ENCODE measurements at places on chromosomes 3 and 15.

- DNase-seq: no peak
These were observed 22.0 kb upstream of the CHCHD6 start for GRCh38 chr3:126682009-126682408.

DNA sequence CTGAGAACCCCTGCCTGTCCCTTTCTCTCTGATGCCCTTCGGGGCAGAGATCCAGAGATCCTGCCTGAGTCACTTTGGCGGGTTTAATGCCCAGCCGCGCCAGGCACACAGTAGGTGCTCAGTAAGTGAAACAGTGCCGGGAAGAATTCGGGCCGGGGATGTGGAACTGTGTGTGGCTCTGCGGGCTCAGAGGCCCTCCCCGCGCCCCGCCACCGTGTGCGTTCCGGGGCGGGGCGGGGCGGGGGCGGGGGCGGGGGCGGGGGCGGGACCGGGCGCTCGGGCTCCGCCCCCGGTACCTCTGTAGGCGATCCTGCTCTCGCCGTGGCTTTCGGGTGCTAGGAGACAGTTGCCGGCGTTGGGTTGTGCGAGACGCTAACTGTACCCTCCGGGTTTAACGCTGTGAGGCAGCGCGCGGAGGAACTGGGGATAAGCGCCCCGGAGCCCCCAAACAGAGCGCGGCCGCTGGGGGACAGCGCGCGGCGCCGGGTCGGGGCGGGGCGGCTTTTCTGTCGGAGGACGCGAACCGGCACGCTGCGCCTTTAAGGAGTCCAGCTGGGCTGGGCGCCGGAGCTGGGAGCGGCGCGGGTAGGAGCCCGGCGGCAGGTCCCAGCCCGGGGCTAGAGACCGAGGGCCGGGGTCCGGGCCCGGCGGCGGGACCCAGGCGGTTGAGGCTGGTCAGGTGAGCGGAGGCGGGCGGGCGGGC is at the start of gene ABHD6:
ABHD6 (plus strand) TSS at position 555 of the 703 bp plus-strand sequence. CDS start 18,795 bp downstream, outside the sequence.
- peak; percentile 59 for DNase-seq

GRCh38 chr3:133832802-133833144 is 27.2 kb downstream of the SRPRB start:
- no peak for DNase-seq

DNA sequence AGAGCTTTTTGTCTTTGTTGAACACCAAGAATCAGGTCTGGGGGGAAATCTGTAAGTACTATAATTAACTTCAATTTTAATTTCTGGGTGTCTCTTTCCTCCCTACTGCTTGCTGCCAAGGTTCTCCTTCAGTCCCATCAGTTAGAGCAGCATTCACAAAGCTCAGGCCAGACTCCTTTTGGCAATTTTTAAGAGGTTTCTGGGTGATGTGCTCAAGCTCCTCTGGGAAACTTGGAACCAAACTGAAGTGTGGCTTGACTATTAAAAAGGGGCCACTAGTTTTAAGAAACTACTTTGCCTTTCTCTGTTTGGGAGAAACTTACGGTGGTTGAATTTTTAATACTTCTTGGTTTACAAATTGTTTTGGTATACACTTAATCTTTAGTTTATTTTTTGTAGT is 227.7 kb upstream of the SOX2 start:
- no peak for DNase-seq

- DNase-seq: no peak
These were observed 31.8 kb upstream of the RYR3 start for GRCh38 chr15:33278816-33279612.

GRCh38 chr3:180283251-180283650 is 246.5 kb upstream of the PEX5L start:
- no peak for DNase-seq

DNA sequence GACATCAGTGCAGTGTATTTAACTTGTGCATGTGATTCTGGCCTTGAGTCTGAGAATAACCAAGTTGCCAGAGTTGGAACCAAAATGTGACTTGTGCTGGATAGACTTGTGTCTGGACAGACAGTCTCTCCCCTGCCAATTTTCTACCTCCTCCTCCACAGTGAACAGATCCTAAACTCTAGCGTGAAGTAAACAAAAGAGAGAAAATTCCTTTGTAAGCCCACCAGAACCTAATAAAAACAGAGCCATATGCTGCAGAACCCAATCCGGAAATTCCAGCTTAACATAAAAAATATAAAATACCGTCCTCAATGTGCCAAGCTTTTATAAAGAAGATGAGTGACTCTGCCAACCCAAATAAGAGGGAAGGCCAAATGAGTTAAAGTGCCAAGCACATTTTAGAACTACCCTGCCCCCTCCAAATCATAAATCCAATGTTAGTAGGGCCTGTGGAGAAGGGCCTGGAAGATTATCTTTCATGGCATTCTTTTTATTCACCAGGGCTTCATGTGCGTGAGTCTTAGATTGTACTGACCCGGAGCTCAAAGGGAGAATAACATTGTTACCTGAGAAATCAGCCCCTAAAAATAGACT is 344.6 kb upstream of the PROK2 start:
- DNase-seq: no peak

DNA sequence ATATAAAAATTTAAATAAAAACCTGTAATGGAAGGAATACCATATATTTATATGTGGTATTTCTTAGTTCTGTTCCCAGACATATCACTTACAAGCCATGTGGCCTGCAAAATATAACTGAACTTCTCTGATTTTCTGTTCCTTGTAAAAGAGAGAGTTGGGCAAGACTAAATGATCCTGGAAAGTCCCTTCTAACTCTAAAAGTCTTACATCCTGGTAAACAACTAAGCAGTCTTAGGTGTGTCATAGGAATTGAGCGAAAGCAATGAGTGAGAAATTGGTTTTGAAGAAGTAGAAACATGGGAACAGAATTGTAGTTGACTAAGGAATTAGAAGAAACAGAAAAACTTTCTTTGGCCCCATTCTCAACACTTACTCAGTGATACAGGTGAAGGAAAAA is 25.3 kb upstream of the IL20RB start:
- DNase-seq: no peak

GRCh38 chr15:51692154-51692553 is 10.9 kb downstream of the SCG3 start:
- no peak for DNase-seq

GRCh38 chr15:22855791-22856190 is 17.3 kb downstream of the NIPA2 start:
- DNase-seq: no peak

- DNase-seq: no peak
These were observed 164.5 kb downstream of the IGF1R start for GRCh38 chr15:98812716-98813446.

- DNase-seq: no peak
These were observed 28.9 kb downstream of the SEC22C start for GRCh38 chr3:42552830-42553229.

DNA sequence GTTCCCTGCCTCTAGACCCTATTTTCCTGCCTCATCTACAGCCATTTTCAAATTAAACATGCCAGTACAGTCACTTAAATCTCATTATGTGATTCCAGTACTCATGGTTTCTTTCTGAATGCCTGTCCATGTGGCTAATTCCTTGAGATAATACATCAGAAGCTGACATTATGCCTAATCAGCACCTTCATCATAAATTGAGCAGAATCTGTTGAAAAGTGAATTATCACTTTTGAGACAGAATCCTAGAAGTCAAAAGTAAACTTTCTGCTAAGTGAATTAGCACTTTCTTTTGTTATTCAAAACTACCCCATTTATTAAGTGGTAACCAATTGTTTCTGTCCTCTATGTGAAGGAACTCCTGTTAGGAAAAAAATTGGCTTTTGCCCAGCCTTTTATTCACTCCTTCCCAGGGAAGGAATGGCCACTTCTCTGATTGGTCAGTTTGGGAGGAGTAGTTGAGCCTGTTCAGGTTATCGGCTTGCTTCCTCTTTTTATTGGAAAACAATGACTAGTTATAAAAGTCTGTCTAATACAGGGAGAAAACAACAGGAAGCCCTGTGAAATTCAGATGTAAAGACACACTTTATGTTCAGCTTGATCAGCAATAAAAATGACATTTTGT is 40.5 kb downstream of the OSTN start:
- DNase-seq: no peak

Measured in activated gamma-delta T cell (primary cell).